ENCODE measurements at places on chromosomes 11 and 22. TPM values are rescaled to one million over a fixed set of nuclear protein-coding genes. Genes with fewer than 3 reads are reported as not detected.

The SSTR3 gene
- total RNA-seq, result 0.64 TPM

The DMC1 gene
- 0.28 TPM for total RNA-seq

The P2RX6 gene
- not detected for total RNA-seq

The SMC1B gene
- total RNA-seq, result not detected

The OR5P2 gene
- not detected for total RNA-seq

DNA sequence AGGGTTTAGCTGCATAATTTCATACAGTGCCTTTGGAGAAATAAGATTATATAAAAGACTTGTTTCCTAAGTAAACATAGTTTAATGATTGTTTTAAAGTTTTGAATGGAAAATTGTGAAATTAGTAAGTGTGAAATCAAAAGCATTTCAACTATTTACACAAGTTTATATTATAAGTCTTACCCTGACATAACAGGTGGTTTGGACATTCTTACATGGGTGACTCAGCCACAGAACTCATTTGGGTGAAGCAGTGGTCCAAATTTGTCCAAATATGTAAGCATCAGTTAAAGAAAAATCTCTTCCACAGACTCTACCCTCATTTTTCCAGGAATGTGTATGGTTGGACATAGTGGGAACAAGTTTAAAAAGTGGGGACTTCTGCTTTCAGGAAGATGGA, 68.0 kb downstream of the USP47 start:
- DNase-seq, result no peak

DNA sequence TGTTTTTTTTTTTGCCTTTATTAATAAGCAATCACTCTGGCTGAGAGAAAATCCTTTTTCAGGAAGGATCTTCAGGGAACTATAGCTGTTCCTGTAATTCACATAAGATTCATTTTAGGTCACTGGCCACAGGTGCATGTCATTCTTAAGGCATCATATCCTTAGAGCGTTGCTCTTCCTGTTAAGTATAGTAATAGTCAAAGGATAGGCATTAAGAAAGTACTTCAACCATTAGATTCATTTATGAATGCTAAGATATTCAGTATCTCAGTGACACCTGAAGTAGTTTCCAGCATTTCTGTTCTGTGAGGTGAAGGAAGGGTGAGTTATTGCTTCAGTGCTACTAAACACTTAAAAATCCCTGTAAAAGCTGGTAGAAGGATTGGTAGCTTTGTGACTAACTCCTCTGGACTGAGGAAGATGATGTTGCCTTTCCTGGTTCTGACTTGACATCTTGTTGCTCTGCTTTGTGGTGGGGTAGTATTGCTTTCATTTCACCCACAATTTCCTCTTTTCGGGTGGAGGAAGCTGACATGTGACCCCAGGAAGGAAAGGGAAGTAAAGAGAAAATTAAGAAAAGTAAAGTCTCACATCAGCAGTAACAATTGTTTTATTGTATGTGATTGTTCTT, 34.7 kb downstream of the RNF169 start:
- DNase-seq, result no peak

DNA sequence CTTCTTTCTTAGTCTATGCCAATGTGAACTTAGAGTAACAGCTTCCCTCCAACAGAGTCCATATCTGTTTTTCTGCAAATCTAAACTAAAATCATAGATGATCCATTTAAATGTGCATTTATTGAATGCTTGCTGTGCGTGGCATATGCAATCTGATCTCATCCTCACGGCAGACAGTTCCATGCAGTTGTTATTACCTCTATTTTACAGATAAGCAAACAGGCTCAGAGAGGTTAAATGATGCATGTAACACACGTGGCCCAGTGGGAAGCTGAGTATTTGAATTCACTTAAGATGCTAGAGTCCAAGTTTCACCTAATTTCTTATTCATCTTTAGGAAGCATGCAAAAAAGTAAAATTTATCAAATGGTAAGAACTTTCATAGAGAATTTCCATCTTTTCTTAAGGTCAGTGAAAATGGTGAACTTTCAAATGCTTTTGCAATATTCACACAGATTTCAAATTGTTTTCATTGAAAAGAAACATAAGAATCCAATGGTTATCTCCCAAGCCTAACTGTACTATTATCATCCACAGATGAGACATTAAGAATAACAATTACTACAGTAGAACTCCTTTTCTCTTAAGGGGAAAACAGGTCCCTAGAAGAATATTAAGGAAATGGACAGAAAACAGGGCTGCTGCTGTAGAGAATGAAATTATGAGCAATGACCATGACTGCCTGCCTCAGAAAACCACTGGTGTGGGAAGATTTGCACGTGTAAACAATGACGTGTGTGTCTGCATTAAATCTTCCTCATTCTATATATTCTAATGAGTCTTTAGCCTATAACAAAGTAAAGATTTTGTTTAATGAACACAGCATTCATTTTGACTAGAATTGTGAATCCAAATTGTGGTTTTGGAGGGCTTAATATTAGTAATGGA, 1171.3 kb downstream of the LRRC4C start:
- no peak for DNase-seq

DNA sequence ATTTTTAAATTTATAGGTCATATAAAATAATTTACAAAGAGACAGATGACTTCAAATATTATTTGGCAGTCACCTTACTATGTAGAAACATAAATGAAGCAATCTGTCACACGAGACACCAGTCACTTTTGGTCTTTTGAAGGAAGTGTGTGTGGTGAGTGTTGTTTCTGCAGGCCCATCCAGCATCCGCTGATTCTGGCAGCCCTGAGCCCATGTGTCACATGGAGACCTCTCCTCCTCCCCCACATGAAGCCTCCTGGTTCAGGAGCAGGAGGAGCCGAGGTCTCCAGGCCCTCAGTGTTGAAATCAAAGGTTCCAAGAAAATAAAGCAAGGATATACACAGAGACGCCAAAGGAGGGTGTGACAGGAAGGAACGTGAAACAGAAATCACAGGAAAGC, 60.1 kb downstream of the ARFGAP3 start:
- DNase-seq, result no peak

DNA sequence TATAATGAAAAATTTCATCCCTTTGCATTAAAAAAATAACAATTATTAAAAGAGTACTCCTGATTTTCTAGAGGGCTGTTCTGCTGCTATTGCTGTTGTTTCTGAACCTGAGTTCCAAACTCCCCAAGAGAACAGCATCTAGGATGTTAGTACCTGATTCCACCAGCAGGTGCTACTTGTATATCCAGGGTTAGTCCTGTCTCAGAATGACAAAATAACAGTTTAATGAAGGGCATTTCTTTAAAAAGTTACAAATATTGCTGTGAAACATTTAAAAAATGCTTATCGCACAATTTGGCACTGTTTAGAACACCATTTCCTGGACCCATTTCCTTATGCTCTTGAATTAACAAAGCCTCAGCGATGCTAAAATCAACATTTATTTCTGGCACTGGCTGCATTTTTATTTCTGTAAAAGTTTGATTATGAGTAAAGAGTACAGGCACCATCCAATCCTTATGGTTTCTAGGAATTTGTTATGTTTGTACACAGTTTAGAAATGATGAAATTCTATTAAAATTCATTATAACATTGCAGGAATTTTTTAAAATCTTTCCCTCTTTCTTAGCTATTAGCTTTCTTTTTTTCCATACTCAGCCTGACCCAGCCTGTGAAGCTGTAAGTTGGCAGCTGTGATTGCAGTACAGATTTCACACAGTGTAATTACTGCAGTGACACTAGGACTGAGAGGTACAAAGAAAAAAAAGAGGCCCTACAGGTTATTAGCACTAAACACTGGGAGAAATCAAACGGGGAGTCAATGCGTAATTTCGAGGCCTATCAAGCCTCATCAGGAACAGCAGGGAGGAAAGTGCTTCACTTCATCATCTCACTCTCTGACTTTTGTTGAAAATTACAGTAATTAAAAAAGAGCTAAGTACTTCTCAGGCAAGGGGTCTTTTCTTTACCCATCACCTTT, 208.8 kb downstream of the DCDC1 start:
- DNase-seq, result peak; percentile 7

DNA sequence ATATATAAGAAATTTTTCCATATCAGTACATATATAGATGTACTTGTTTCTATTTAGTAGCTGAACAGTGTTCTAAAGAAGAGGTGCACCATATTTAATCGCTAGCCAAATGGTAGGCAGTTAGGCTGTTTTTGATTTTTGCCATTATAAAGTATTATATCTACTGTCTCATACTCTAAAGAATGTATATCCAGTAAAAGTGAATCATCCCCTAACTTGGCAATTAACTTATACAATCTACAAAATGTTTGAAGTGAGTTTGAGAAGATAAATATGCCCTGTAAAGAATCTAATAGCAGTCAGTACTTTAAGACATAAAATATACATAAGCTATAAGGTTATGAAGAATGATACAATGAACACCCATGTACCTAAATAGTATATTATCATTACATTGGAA, 291.5 kb downstream of the SWAP70 start:
- no peak for DNase-seq

- DNase-seq, result no peak
Measured at GRCh38 chr11:16591157-16591556, 147.3 kb upstream of the C11orf58 start.

DNA sequence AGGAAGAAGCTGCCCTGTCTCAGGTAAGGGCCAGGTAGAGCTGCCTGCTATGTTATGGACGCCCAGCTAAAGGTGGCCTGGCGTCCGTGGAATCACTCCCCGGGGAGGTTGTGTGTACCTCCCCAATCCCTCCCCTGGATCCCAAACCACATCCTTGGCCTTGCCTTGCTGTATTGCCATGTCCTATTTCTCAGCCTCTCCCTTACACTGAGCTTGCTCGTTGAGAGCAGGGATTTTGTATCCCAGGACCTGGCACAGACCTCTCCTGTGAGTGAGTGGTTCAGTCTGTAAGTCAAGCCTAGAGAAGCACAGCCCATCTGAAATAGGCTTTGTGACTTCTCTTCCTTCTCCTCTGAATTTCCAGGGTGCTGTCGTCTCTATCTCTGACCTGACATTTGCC, 53.9 kb downstream of the TRAF6 start:
- no peak for DNase-seq

- DNase-seq, result no peak
Measured at GRCh38 chr11:20097319-20098221, 62.7 kb downstream of the DBX1 start.

DNA sequence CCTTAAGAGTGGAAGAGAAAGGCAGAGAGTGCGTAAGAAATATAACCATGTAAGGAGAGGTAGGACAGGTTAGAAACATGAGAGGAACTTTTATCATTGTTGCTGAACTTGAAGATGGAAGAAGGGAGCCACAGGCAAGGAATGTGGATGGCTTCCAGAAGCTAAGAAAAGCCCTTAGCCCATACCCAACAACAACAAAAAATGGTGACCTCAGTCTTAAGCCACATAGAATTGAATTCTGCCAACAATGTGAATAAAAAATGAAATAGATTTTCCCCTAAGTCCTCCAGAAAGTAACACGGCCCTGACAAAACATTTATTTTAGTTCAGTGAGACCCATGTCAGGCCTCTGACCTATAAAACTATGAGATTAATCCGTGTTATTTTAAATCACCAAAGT, 767.3 kb downstream of the FAM181B start:
- DNase-seq, result no peak

GRCh38 chr11:2459796-2460531, 15.2 kb downstream of the KCNQ1 start:
- no peak for DNase-seq

- DNase-seq, result no peak
Measured at GRCh38 chr22:31105282-31105929, 2.0 kb downstream of the SELENOM start.

GRCh38 chr11:45816614-45817013, 11.7 kb downstream of the SLC35C1 start:
- no peak for DNase-seq

GRCh38 chr11:108032800-108033199, 24.1 kb downstream of the CUL5 start:
- no peak for DNase-seq

All from HepG2 (cell line).